ENCODE measurements at places on chromosomes 11 and 22.

- no peak for DNase-seq
Observed at GRCh38 chr11:92954003-92954402, 15.4 kb upstream of the MTNR1B start.

DNA sequence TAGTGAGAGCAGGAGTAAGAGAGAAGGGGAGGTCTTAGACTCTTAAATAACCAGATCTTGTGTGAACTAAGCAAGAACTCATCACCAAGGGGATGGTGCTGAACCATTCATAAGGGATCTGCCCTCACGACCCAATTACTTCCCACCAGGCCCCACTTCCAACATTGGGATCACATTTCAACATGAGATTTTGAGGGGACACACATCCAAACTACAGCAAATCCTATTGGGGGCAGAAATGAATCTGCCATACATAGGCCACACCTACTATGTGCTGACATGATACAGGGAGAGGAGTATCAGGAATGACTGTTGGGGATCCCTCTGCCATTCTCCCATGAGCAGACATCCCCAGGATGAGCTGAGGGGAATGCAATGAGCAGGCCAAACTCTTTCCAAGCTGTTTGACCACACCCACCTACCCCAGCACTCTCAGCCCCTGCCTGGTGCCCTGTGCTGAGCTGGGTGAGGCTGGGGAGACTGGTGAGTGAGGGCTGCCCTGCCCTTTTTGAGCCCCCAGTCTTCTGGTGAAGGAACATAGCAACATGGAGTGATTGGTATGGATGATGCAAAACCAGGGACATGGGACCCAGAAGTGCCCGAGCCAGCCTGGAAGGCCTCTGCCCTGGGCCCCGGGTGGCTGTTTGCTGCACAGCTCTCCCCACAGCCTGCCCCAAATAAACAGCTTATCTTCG is 1.2 kb upstream of the GTSE1 start:
- DNase-seq, result peak; percentile 25

DNA sequence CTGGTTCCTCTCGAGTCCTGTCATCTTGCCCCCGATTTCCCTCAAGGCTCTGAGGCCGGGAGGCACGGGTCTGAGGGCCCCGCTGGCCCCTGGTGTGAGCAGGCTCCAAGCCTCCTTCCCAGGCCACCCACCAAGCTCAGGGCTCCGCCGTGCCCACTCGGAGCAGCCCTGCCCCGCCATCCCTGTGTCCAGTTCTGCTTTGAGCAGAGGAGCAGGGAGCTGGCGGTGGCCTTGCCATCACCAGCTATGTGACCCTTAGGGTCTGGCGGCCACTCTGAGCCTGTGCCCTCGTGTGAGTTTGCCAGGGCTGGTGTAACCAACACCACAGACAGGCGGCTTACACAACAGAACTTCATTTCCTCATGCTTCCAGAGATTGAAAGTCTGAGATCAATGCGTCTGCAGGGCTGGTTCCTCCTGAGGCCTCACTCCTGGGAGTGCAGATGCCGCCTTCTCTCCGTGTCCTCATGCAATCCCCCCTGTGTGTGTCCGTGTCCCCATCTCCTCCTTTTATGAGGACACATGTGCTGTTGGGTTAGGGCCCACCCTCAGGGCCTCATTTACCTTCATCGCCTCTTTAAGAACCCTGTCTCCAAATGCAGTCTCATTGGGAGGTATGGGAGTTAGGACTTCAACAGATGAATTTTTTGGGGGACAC is 36.5 kb upstream of the CELSR1 start:
- DNase-seq, result peak; percentile 52

DNA sequence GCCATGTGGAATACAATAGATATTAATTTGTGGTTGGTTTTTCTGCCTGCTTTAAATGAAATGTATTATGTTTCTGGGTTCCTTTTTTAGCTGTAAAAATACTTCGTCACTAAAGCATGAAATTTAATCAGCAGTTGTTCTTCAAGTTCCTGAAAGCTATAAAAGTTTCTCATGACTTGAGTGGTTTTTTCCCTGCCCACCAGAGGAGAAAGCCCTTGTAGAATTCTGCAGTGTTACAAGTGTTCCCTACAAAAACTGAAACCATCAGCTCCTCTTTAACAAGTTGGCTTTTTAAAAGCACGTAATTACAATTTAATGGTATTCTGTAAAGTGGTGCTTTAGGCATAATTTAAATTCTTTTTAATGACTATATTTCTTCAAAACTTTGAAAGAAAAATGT is 56.2 kb downstream of the PANX1 start:
- DNase-seq, result no peak

DNA sequence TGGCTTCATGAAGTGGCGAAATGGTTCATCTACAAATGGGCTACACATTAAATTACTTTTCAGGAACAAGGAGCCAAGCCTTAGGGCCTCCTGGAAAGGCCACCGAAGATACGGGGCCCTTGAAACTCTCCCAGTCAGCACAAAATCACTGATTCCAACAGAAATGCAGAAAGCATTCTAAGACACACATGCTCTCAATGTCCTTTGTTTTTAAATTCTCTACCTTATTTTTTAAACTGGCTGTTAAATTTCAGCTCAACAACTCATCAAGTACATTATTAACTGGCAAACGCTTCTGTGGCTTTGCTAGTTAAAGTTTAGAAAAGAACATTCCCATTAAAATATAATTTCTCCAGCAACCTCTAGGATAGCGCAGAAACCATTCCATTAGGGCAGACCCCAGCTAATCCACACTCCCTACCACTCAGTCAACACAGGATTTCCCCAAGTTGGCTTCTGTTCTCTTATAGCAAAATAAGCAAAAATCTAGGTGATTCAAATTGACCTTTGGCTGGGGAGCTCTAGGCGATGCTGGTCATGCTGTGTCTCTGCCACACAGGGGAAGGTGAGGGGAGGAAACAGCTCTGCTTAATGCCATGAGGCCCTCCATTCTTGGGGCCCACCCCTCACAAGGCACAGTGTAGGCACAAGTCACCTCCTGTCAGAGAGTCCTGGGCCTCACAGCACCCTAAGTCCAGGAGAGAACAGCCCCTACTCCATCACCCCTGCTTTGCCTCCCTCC is 47.1 kb downstream of the PLEKHA7 start:
- DNase-seq, result no peak

DNA sequence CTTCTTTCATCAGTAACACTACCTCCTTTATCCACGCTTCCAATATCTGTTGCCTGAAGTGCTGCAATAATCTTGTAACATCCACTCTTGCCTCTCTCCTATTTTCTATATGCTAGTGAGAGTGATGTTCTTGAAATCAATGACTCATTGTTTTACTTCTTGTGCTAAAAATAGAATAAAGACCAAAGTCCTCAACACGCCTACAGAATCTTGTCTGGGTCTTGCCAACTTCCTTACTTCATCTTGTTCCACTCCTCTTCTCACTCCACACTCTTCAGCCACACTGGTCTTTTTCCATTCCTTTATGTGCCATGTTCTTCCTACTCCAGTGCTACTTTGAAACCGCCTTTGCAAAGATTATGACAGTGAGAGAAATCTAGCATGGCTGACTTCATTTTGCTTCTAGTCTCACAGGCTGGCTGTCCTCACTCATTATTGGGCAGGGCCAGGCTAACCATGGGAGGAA is 136.4 kb downstream of the CCDC81 start:
- no peak for DNase-seq

DNA sequence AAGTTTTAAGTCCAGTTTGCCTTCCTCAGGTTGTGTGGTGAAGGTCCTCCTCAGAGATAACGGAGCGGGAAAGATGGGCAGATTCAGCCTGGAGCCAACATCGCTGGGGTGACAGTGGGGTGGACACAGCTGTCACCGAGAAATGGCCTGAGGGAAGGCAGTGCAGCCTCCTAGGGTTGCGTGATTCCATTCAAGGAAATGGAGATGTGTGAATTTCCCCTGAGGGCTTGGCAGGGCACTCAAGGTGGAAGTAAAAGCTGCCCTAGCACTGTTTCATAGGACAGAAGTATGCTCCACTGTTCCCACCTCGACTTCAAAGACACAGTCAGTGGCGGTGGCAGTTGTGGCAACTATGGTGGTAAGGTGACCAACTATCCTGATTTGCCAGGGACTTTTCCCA is 15.4 kb upstream of the CAT start:
- DNase-seq, result no peak

- DNase-seq, result no peak
Observed at GRCh38 chr11:15651816-15652215, 537.1 kb downstream of the INSC start.

GRCh38 chr11:128582496-128583366 is 4.6 kb downstream of the ETS1 start:
- peak; percentile 59 for DNase-seq

DNA sequence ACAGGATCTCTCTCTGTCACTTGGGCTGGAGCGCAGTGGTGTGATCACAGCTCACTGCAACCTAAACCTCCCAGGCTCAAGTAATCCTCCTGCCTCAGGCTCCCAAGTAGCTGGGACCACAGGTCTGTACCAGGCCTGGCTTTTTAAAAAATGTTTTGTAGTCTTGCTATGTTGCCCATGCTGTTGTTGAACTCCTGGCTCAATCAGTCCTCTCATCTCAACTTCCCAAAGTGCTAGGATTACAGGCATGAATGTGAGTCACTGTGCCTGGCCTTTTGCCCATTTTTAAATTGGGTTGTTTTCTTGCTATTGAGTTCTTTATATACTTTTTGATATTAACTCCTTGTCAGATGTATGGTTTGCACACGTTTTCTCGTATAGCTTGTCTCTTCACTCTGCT is 33.0 kb upstream of the PITPNB start:
- peak; percentile 34 for DNase-seq

DNA sequence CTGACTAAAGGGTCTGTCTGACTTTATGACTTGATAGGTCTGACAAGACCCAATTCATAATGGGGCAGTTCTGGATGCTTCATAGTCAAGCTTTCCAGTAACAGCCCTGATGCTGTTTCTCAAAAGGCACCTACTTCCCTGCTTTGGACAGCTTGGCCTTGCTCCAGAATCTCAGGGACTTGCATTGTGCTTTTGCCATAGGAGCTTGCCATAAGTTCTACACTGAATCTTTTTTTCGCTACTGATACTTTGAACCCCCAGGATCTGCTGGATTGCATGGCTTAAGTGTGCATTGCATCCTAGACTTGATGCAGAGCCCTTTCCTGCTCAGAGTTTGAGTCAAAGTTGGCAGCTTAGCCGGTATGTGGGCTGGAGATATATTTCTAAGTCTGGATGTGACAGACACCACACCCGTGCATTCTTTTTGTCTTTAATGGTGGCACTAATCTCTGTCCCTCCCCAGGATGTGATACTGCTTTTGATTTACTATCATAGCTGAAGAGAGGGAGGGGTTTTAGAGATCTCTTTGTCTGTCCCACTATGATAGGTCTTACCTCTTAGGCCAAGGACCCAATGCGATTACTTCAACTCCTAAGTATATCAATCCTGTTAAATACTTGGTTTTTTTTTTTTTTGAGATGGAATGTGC is 16.9 kb upstream of the SLC3A2 start:
- no peak for DNase-seq

- peak; percentile 27 for DNase-seq
Observed at GRCh38 chr11:132685174-132685611, 847.1 kb downstream of the OPCML start.

DNA sequence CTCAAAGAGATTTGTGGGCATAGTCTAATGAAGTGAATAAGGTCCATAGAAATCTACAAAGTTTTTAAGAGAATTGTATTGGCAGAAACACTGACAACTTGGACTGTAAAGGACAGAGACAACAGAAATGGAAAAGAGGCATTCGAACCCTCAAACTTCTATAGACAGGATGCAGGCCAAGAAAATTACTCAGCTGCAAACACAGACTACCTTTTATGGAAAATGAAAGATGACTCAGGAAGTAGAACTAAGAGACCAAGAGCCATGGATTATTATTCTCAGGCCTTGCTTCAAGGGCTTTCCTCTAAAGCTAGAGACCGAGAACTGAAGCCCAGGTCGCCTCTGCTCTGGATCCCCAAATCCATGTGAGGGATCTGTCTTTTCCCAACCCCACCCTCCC is 3.8 kb upstream of the PELI3 start:
- DNase-seq, result no peak

DNA sequence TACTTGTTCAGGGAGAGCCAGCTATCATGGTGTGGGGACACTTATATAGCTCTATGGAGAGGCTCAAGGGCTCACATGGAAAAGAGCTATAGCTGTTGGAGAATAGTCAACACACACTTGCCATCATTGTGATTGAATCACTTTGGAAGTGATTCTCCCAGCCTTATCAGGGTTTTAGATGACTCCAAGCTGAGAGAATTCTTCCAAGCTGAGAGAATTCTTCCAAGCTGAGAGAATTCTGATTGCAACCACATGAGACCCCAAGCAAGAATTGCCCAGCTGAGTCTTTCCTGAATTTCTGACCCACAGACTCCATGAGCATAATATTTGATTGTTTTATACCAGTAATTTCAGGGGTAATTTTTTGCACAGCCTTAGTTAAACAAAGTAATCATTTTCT is 1318.3 kb upstream of the RAG2 start:
- DNase-seq, result no peak

DNA sequence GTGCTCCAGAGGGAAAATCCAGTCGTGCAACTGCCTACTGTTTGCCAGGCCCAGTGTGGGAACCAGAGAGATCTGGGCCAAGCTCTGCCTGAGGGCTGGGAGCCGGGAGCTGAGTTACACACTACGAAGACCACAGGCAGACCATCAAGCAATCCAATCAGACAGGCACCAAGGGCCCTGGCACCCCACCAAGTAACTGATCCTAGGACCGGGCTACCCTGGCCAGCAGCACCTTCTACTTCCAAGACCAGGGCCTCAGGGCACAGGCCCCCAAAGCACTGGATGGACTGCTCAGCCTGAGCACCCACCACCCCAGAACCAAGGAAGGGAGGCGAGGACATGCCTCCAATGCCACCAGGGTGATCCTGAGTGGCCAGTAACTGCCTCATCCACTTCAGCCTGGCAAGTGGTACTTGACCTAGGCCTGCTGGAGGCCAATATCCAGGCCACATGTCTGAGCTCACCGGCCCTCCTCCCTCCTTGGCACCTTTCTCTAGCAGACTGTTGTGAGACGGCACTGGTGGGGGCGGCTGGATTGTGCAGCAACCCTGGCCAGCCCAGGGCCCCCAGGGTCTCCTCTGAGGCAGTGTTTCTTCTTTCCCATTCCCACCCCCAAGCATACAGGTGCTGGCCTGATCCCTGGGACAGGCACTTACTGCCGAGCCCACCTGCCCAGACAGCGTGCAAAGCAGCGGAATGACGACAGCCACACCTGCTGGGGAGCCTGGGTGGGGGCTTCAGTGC is 20.7 kb upstream of the ARFGAP3 start:
- DNase-seq, result no peak

DNA sequence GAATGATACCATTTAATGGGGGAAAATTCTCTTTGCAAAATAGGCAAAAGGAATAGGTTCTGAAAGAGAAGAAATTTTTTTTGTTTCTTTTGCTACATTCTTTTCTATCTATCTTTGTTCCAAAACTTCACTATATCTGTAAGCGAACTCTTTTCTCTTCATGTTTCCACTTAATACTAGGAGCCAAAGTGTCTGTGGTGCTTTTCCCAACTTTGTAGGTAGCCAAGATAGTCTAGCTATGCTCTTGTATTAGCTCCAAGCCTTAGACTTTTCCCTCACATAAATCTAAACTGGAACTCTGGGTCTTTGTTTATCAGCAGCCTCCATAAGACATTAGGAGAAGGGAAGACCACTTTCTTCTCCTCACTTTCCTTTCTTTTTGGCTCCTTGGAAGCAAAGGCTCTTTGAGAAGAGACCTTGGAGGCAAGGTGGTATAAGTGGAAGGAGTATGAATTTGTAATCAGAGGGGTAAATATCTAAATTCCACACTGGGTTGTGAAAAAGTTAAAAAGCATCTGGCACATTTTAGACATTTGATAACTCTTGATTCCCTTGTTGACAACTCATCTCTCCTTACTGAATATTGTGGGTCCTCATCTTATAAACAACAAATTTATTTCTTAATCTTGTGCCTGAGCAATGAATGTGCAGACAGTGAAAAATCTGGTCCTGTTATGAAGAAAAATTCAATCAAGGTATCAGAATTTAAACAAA is 130.0 kb downstream of the EHF start:
- no peak for DNase-seq

- no peak for DNase-seq
Observed at GRCh38 chr11:24589064-24589463, 92.2 kb downstream of the LUZP2 start.
